ENCODE measurements at places on chromosomes 1 and 21.

GRCh38 chr21:46191257-46191685, 7.0 kb upstream of the SPATC1L start:
- no peak for DNase-seq

DNA sequence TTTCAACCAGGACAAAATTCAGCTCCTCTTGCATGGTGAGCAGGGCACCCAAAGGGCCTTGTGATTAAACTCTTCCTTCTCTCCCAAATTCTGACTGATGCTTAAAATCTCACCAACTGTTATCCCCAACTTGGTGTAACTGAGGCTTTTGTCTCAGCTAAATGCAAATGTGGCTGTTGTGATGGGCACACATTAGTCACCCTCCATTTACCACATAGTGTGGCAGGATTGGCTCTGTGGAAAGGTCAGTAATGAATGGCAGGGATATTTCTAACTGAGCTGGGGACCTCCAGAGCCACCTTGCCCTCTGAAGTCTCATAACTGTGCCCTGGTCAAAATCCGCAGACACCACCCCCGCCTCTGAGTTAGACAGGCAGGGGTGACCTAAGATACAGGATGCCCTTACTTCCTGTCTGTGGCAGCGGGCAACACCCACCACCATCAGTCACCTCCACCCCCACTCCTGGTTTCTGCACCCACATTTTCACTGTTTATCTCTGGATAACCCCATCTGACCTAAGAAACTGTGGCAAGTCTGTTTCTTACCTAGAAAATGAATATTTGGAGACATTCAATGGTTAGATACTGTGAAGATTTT, 25.4 kb upstream of the RGS16 start:
- no peak for DNase-seq

GRCh38 chr1:41874151-41874719, 44.5 kb downstream of the HIVEP3 start:
- DNase-seq, result no peak

- DNase-seq, result no peak
Observed at GRCh38 chr1:3722846-3723245, 29.4 kb upstream of the CCDC27 start.

- DNase-seq, result no peak
Observed at GRCh38 chr1:982765-983436, 1.0 kb upstream of the PERM1 start.

DNA sequence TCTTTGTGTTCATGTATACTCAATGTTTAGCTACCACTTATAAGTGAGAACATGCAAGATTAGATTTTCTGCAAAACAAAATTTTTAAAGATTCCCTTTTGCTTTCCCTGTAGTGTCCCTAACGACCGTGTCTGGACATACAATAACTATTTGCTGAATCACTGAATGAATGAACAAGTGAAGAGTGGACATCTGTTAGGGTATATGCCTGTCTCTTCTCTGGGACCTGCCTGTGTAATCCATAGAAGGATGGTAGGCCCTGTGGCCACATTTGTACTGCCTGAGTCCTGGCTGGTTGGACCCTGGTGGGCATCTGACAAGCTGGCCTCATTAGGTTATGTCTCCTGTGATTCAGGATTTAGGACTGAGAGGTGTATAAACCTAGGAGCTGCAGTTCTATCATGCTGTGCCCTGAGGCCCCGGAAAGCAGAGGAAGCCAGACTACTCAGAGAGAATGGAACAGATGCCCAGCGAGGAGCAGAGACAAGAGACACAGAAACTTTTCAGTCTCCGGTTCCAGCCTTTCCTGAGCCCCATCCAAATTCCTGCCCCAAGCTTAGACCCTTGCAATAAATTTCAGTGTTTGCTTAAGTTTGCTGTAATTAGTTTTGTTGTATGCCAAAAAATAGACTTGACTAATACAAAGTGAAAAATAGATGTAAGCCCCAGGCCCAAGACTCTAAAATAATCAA, 7.5 kb upstream of the NCF2 start:
- no peak for DNase-seq

DNA sequence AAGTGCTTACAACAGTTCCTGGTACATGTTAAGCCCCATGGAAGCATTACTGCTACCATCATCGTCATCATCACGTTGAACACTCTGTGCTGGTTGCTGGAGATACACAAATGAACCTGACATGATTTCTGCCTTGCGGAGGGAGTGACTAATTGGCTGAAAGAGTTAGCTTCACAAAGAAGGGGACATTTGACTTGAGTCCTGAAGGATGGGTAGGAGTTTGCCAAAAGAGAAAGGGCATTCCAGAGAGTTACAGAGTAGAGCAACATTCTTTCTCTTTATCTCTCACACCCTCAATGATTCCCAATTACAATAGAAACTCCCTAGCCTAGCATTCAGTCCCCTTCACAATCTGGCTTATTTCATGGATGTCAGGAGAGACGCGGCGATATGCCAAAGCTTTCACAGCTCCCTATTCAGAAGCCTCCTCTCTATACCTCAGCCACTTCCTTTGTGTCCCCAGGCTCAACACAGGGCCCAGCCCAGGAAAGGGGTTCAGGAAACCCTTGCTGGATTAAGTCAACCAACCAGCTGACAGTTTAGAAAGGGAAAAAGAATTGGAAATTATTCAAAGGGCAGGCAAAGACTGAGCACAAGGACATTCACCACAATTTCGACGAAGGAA, 38.0 kb downstream of the SLC1A7 start:
- no peak for DNase-seq

GRCh38 chr1:6298940-6299465, 38.1 kb upstream of the GPR153 start:
- DNase-seq, result no peak

- DNase-seq, result no peak
Observed at GRCh38 chr1:240712014-240712731, 100.2 kb upstream of the GREM2 start.

DNA sequence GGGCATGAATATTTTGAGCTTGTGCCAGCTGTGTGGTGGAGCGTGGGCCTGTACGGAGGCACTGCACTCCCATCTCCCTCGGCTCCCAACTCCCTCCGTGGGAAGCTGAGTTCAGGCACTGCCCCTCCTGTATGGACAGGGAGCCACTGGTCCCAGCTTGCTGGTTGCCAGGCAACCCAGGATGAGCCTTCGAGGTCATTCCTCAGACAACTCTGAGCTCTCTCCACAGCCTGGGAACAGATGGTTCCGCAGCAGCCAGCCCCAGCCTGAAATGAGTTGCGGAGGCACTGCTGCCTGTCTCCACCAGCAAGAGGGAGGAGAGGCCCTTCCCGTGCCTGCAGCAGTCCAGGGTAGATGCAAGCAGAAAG, 58.4 kb upstream of the TENT5B start:
- DNase-seq, result no peak

GRCh38 chr1:247304031-247304430, 27.6 kb downstream of the ZNF496 start:
- DNase-seq, result no peak

- DNase-seq, result no peak
Observed at GRCh38 chr1:54703471-54703870, 12.2 kb upstream of the TTC4 start.

- peak; percentile 97 for DNase-seq
Observed at GRCh38 chr1:220300442-220301121, 28.3 kb upstream of the RAB3GAP2 start.

DNA sequence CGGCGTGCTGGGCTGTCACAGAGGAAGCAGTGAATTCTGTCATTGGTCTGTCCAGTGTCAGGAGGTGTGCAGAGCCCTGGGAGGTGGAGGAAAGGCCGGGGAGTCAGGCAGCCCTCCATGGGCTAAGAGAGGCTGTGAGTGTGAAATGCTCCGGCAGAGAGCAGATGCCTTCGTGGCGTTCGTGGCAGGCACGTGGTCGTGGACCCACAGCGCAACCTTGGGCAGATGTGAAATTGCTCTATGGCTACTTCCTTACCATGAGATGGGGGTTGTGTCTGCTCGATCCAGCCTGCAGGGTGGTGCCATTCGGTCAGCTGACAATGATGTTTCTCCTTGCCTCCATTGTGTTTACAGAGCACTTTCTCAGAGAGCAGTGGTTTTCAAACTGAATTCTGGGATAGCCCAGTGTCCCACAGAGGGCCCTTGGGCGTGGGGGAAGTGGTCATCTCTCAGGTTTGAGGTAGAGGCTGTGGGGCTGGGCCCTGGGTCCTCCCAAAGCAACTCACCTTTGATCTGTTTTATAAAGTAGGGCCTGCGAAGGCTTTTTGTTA, 27.9 kb downstream of the TNFRSF1B start:
- DNase-seq, result no peak

GRCh38 chr1:15017120-15017519, 136.4 kb upstream of the TMEM51 start:
- no peak for DNase-seq

DNA sequence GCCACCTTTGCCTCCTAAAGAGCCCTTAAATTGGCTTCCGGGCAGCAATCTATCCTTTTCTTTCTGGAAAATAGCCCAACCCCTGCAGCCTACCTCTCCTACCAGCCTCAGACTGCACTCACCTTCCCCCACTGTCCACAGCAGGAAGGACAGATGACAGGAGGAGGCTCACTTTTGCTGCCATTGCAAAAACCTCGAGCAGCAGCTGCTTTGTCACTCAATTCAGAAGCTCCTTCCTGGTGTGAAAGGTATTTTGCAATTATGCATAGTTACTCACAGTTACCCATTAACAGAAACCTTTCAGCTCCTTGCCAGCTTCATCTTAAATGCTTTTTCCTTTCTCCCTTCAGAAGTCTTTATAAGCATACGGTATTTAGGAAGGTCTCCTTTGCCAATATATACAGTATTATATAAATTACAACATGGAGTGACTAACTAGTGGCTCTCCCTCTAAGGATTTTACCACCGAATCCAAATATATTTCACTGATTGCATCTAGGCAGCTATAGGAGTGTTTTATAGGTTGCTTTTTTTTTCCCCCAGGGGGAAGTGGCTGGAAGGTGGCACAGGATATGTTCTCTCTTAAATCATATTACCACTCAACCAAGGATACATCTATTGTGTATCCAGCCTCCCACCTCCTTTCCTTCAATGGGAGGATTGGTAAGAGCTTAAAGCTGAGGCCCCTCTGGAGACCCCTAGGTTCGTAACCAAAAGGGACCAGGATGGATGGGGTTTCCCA, 142.1 kb upstream of the IPO9 start:
- no peak for DNase-seq

- DNase-seq, result peak; percentile 9
Observed at GRCh38 chr21:33261635-33262034, 4.5 kb upstream of the IL10RB start.

- no peak for DNase-seq
Observed at GRCh38 chr1:96980448-96980847, 258.9 kb downstream of the PTBP2 start.

DNA sequence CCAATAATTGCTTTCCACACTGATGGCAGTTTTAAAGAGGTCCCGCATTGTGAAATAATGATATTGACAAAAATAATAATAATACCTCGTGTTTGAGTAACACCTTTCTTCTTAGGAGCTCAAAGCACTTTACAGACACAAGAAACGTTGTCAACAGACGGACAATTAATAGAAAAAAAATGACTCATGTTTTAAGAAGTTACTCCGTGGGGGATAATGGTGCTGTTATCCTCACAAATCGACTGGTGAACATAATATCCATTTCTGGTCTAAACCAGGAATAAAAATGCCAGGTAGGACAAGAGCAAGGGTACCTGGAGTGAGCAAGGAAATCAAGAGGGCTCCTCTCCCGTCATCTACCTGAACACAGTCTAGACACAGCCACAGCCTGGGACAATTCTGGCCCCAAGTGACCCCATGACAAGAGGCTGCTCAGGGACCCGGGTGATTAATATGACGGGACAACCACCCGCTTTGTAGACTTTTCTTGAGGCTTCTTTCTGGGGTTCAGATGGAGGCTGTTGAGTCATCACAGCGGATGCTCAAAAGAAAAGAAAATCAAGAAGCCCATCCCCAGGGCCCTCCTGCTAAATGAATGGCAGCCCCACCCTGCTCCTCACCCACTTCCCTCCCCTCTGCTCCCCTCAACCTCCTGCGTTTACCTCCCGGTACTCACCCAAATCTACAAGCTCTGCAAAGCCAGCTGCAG, 146.2 kb upstream of the IRF2BP2 start:
- no peak for DNase-seq

DNA sequence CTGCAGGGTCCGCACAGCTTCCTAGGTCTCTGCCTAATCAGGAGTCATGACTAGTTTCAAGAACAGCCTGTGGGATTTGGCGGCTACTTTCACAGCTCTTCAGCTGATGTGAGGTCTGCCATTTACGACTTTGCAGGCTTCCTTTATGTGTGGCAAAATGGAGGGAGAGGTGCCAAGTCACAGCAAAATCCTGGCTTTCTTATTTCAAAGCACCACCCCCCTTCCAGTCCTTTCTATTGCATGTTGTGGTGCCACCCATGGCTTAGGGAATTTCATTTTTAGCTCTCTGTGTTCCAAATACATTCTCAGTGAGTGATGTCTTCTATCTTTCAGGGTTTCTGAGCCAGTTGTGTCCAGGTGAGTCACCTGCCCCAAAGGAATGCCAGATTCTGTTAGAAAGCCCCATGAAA, 75.1 kb upstream of the WLS start:
- DNase-seq, result no peak

DNA sequence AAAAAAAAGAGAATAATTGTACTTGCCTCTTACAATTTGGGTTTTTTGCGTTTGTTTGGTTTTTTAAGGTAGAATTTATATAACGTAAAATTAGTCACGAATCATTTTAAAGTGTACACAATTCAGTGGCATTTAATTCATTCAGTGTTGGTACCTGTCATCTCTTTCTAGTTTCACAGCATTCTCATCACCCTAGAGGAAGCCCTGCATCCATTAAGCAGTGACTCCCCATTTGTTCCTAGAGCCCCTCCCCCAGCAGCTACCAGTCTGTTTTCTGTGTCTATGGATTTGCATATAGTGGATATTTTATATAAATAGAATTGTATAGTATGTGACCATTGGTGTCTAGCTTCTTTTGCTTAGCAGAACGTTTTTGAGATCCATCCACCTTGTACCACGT, 233.2 kb upstream of the FMN2 start:
- no peak for DNase-seq

GRCh38 chr1:8962812-8963530, 17.3 kb downstream of the CA6 start:
- DNase-seq, result peak; percentile 76

- DNase-seq, result no peak
Observed at GRCh38 chr1:15258833-15259621, 12.0 kb downstream of the FHAD1 start.

- DNase-seq, result no peak
Observed at GRCh38 chr1:47128221-47128620, 9.0 kb upstream of the CYP4A22 start.

- no peak for DNase-seq
Observed at GRCh38 chr21:45388011-45388521, 16.9 kb upstream of the COL18A1 start.

DNA sequence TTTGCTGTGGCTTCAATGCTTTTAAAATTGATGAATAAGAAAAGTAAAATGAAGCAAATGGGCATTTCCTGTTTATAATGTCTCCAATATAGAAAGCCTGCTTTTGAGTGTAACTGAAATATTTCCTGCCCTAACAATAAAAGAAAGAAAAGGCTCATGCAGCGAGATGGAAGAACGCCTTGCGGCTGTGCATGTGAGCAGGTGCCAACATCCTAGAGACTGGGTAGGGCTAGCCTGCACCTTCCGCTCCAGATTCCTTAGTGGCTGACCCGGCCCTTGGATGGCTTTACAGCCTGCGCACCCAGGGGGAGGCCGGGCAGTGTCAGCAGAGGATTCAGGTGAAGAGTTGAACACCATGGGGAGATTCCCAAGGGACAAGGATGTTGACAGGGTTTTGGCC, 21.8 kb downstream of the CNIH3 start:
- DNase-seq, result no peak
